Left ventricle myocardium inferior (tissue), 1 donor: ENCODE measurements at places on chromosomes 11 and 22. TPM values are rescaled to one million over a fixed set of nuclear protein-coding genes. Genes with fewer than 3 reads are reported as not detected.

The SCN4B gene
- 12.9 TPM for total RNA-seq

The LIF gene
- 0.16 TPM for total RNA-seq

The HTR3A gene
- total RNA-seq, result not detected

The CLDN5 gene
- 19.5 TPM for total RNA-seq

The UNC93B1 gene
- 6.1 TPM for total RNA-seq

DNA sequence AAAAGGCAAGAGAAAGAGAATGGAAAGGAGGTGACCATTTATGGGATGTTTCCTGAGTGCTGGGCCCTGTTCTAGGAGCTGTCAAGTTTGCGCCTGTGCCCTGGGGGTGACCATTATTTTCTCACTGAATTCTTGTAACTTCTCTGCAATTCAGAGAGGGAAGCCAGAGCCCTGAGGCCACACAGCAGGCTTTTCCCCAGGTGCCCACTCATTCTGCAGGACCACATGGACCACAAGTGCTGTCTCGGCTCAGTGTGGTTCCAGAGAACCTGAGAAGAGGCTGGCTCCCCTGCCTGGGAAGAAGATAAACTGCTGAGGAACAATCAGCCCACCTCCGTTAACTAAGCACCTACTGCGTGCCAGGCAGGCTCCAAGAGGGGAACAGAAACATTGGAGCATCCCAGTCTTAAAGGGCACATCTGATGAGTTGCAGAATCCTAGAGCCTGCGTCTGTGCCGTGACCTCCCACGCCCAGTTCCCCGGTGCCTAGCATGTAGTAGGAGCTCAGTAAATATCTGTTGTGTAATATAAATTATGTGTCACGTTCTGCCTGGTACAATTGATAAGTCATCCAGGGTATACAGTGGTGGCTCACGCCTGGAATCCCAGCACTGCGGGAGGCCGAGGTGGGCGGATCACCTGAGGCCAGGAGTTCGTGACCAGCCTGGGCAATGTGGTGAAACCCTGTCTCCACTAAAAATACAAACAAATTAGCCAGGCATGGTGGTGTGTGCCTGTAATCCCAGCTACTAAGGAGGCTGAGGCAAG, 31.6 kb upstream of the CRYBB3 start:
- no peaks in the 10 kb centered on the region for H3K27me3 ChIP-seq
- DNase-seq, result no peak
- peaks cover 8% of the 10 kb centered on the region for H3K4me1 ChIP-seq
- no peaks in the 10 kb centered on the region for H3K36me3 ChIP-seq
- H3K4me3 ChIP-seq, result no peak overlapping the region
- no peak overlapping the region for H3K27ac ChIP-seq

DNA sequence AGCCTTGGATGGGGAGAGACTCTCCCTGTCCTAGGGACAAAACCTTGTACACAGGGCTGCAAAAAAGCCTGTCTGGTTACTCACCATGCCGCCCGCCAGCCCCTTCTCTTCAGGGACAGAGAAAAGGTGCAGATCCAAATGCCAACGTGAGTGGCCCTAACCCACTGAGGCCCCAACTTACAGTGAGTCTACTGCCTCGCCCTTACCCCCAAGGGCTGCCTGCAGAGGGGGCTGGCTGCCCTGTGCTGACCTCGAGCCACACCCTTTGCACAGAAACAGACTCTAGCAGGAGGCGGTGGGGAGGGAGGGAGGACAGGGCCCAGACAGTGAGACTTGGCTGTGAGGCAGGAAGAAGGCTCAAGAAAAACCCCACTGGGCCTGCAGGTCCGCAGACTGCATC, 13.6 kb upstream of the CHST1 start:
- H3K4me3 ChIP-seq, result no peak overlapping the region
- H3K4me1 ChIP-seq, result no peaks in the 10 kb centered on the region
- H3K27ac ChIP-seq, result no peak overlapping the region
- DNase-seq, result no peak

The CUL5 gene
- 42.5 TPM for total RNA-seq

The OR2AG2 gene
- not detected for total RNA-seq

The MAPK8IP1 gene
- total RNA-seq, result 4.6 TPM

DNA sequence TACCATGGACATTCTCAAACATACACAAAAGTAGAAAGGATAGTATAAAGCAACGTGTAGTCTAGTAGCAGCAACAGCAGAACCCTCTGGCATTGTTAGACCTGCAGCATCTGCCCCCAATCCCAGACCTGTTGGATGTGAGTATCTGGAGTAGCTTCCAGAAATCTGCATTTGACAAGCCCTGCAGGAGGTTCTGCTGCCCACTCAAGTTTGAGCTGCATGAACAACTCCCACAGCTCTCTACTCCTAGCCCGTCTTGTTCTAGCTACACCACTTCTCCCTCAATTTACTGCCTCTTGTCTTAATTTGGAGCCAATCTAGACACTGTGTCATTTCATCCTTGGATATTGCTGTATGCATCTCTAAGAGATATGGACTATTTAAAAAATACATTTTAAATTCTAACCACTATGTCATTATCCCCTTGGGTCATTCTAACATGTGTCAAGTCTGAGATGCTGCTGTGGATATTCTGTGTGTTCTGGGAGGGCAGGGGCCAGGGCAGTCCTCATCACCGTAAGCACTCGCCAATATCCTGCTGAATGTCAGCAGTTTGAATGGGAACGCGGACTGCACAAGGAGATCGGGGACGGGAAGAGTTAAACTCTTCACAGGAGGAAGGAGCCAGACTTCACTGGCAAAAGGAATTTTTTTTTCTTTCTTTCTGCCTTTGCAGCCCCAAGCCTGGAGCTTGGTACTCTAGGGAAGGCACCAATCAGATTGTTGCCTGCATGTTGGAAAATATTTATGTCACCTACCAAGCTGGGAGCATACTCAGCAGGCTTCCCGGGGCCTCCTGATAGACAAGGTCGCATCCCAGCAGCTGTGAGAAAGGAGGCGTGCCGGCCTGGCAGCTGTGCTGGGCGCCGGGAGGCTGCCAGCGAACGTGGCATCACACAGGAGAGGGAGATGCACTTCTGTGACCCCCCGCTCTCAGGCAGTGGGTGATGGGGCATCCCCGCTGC, 429.0 kb downstream of the MIAT start:
- no peak overlapping the region for H3K4me3 ChIP-seq
- H3K4me1 ChIP-seq, result no peaks in the 10 kb centered on the region
- H3K27me3 ChIP-seq, result peaks cover 90% of the 10 kb centered on the region
- DNase-seq, result no peak

The SYT13 gene
- total RNA-seq, result 5.9 TPM

- H3K4me3 ChIP-seq, result no peak overlapping the region
- H3K27ac ChIP-seq, result no peak overlapping the region
- peaks cover 6% of the 10 kb centered on the region for H3K4me1 ChIP-seq
- no peak for DNase-seq
- H3K36me3 ChIP-seq, result no peaks in the 10 kb centered on the region
These were observed 31.0 kb downstream of the SLC22A6 start for GRCh38 chr11:62953811-62954210.

The MMP1 gene
- not detected for total RNA-seq

DNA sequence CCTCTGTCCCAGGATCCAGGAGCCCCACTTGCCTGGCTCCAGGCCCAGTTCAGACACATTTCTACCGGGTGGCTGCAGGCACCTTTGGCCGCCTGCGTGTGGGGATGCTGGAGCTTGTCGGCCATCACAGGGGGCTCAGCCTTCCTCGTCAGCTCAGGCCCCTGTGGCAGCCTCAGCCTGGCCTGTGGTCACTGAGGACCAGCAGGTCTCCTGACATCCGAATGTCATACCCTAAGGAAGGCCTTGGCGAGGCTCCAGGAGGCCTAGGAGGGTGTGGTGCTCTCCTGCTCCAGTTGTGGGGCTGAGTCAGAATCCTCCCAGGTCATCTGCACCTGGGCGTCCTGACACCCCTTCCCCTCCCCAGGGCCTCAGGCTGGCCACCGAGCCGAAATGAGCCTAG, 14.9 kb upstream of the SOX10 start:
- no peaks in the 10 kb centered on the region for H3K27me3 ChIP-seq
- H3K4me3 ChIP-seq, result no peak overlapping the region
- H3K4me1 ChIP-seq, result peaks cover 14% of the 10 kb centered on the region

- no peak for DNase-seq
- H3K36me3 ChIP-seq, result no peaks in the 10 kb centered on the region
- no peak overlapping the region for H3K27ac ChIP-seq
- H3K4me1 ChIP-seq, result no peaks in the 10 kb centered on the region
- H3K27me3 ChIP-seq, result no peaks in the 10 kb centered on the region
- no peak overlapping the region for H3K4me3 ChIP-seq
These were observed 325.3 kb upstream of the LRRC4C start for GRCh38 chr11:41784513-41785335.

DNA sequence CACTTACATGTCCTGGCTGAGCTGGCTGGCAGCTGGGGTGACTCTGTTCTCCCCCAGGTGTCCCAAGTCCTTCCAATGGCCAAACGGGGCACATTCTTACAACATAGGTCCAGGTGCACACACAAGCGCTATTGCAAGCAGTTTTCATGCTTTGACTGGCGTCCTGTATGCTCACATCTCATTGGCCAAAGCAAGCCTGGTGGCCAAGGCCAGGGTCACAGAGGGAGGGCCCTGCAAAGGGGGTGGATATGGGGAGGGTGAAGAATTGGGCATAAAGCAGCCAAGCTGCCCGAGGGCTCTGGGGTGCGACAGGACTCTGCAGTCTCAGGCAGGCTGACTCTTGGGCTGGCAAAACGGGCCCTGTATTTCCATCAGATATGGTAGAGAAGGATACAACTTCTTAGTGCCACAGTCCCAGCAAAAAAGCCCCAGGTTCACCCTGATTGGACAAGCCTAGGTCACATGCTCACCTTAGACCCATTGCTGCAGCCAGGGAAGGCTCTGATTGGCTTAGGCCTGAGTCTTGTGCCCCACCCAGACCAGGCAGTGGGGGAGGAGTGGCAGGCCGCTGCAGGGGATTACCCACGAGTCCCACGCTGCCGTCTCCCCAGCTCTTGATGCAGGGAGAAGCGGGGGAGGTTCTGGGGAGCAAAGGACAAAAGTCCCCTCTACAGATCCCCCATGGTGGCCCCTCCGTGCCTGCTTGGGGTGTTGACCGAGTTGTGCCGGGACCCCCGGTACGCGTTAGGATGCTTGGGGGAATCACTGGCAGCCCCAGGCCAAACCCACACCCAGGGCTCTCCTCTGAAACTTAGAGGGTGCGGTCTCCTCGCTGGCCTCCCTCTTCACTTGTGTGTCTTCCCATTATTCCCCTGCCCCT, 110.8 kb downstream of the ARHGAP8 start:
- DNase-seq, result no peak

The PRAME gene
- total RNA-seq, result not detected

The APOL3 gene
- 21.3 TPM for total RNA-seq

- peak overlapping the region; percentile 74 for H3K27ac ChIP-seq
- peaks cover 63% of the 10 kb centered on the region for H3K4me1 ChIP-seq
- H3K36me3 ChIP-seq, result peaks cover 20% of the 10 kb centered on the region
These were observed 74.6 kb upstream of the SUSD2 start for GRCh38 chr22:24106385-24107381.

The APOL5 gene
- not detected for total RNA-seq

- no peaks in the 10 kb centered on the region for H3K36me3 ChIP-seq
- peak overlapping the region; percentile 91 for H3K4me3 ChIP-seq
- peaks cover 42% of the 10 kb centered on the region for H3K4me1 ChIP-seq
- H3K27ac ChIP-seq, result peak overlapping the region; percentile 98
- no peak for DNase-seq
These were observed 804 bp downstream of the APIP start for GRCh38 chr11:34915136-34916014.

The SOX10 gene
- total RNA-seq, result 1.2 TPM

The CYP2D6 gene
- 0.16 TPM for total RNA-seq

- H3K27me3 ChIP-seq, result no peaks in the 10 kb centered on the region
- no peaks in the 10 kb centered on the region for H3K36me3 ChIP-seq
- H3K4me3 ChIP-seq, result peak overlapping the region; percentile 60
- H3K4me1 ChIP-seq, result peaks cover 5% of the 10 kb centered on the region
These were observed 18.8 kb downstream of the RRP7A start for GRCh38 chr22:42500836-42501179.
